ENCODE measurements at places on chromosomes 11 and 22.

DNA sequence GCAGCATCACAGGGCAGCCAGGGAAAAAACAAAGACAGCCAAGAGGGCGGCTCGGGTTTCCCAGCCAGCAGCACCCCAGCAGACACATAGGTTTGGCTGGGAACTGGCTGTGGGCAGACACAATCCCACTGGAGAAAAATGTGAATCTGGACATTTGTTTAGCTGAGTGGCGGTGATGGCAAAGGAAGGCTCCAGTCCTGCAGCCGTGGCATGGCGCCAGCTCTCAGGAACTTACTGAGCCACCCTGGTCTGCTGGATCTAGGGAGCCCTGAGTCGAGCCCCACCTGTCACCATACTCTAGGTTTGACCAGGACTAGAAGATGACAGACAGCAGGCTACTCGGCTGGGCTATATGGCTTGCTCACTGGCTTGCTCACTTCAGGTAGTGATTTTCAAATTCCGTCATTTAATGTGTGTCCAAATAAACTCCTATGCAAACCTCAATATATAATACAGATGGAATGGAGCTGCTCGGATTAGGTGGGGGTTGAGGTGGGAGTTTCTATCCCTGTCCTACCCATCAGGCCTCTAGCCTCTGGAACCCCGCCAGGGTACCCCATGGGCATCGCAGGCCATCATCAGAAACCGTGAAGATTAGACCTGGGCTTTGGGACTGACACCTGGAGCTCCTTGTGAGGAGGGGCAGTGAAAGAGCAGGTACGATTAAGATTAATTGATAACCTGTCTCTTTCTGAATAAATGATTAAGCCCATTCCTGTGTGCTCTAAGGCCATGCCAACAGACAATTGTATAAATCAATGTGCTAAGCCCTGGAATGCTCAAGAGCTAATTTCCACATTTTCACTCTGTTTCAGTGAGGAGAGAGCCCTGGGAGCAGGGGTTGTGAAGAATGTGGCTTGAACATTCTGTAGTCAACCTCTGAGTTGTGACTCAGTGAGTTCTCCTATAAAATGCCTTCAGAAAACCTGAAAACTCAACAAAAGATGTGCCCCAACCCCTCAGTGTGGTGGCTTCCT, 42.5 kb downstream of the GALNT18 start:
- no peak for DNase-seq

DNA sequence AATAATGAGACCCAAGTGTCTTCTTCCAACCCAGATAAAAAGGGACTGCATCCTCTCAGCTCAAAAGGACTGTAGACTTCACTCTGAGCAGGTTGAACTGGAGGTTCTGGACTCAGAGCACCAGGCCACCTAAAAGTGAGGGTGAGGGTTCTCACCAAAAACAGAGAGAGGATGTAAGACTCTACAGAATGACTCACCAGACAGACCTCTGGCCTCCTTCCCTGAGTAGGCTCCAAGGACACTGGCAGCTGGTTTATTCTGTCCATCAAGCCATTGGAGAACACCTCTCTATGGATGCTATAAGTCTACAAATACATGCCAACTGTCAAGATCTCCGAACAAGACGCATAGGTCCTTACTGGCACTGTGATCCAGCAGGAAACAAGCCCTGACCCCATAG, 27.2 kb downstream of the FEZ1 start:
- no peak for DNase-seq

DNA sequence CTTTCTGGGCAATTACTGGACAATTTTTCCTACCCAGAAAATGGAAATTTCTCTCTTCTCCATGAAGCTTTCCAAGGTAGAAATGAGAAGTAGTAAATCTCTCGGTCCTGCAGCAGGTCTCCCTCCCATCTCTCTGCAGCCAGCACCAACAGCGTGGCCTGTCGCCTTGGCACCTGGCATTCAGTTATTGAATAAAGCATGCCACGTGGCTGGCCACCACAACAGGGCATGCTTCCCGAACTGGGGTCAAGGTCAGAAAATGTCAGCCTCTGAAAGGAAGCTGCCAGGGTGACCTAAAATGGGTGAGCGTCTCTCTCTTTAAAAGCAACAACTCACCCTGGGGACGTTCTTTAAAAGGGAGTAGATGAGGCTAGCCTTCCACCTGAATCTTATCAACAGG, 14.0 kb downstream of the CACNG2 start:
- DNase-seq = no peak

GRCh38 chr11:72758304-72758689, 6.1 kb upstream of the ARAP1 start:
- no peak for DNase-seq

All from amniotic stem cell (primary cell).